ENCODE measurements at places on chromosomes 13 and 19.

GRCh38 chr13:94065741-94066140 is 413.7 kb downstream of the DCT start:
- DNase-seq: no peak

- no peak for DNase-seq
Measured at GRCh38 chr19:720345-721160, 11.8 kb downstream of the PALM start.

- DNase-seq: no peak
Measured at GRCh38 chr13:112058519-112058873, 8.5 kb upstream of the SOX1 start.

DNA sequence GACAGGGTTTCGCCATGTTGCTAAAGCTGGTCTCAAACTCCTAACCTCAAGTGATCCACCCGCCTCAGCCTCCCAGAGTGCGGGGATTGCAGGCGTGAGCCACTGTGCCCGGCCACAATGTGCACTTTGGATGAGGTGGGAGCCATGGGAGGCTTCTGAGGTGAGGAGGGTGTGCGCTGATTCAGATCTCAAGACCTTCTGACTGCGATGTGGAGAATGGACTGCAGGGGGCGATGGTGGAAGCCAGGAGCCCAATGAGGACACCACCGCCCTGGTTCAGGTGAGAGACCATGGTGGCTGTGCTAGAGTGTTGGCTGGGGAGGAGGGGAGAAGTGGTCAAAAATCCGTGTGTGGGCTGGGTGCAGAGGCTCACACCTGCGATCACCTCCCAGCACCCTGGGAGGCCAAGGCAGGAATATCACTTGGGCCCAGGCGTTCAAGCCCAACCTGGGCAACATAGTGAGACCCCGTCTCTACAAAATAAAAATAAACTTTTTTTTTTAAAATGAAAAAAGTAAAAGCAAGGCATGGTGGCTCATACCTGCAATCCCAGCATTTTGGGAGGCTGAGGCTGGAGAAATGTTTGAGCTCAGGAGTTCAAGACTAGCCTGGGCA is 5.6 kb downstream of the INAFM1 start:
- peak; percentile 30 for DNase-seq

DNA sequence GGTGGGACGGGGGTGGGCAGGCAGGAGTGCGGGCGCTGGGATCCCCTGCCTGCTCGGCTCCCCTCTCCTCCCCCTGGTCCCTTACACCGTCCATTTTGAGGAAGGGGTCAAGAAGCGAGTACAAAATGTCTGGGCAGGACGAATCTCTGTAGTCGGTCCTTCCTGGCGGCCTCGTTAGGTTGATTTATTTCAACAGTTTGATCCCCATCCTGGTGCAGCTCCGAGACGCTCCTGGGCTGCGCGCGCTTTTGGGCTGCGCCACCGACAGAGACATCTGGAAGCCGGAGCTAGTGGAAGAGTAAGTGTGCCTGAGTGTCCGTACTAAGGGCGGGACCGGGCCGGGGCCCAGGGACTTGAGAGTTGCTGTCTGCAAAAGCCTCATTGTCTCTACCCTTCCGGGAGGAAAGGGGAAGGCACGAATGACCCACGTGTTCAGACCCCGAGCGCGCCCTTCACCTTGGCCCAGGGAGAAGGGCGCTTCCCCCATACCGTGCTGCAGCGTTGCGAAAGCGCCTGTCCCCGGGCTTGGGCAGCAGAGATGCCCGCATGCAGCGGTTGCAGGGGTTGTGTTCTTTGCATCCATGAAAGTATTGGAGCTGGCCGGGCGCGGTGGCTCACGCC is 1.8 kb downstream of the ZNF114 start:
- DNase-seq: no peak

DNA sequence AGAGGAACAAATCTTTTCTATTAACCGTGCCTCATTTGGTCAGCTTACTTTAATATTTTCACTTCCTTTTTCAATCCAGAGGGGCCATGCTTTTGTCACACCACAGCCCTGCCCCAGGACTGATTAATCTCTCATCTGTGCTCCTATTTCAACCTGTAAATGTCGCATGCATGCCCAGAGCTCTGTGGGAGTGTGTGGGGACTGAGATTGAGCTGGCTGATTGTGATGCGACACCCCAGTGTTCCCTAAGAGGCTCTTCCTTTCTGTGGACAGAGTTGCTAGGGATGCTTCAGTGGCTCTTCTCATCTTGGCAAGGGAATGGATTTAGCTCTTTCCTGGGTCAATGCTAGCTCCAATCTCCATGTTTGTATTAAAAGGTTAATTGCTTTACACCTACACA is 249.6 kb downstream of the TDRD3 start:
- DNase-seq: no peak

- DNase-seq: peak; percentile 52
Measured at GRCh38 chr13:99258946-99259345, 767 bp upstream of the GPR18 start.

DNA sequence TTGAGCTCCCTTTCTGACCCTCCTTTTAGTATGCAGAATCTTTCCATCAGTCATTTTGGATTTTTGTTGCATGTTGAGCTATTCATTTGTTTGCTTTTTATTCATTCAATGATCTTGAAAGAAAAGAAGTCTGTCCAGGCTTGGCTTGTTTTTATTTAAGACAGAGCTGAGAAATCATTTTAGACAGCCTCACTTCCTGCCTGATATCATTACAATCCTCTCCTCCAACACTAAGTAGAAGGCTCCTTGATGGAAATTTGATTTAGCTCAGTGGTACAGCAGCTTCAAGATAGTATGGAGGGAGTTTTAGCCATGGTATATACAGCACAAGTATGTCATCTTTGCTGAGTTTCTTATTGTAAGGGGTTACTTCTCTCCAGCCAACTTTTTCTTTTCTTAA is 28.4 kb downstream of the MBNL2 start:
- no peak for DNase-seq

DNA sequence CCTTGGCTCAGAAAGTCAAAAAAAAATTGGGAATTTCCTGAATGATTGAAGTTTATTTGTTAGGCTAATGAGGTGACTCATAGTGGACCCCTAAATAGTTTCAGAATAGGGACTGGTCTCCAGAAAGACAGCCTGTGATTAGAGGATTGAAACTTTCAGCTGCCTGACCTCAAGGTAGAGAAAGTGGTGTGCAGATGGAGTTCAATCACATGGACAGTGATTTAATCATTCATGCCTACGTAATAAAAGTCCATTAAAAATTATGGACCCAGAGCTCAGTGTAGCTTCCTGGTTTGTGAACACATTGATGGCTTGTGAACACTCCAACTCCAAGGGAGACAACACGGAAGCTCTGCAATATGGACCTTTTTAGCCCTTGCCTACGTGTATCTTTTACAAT is 533.2 kb upstream of the PCDH9 start:
- DNase-seq: no peak

GRCh38 chr19:17499648-17500446 is 11.6 kb upstream of the PGLS start:
- no peak for DNase-seq

DNA sequence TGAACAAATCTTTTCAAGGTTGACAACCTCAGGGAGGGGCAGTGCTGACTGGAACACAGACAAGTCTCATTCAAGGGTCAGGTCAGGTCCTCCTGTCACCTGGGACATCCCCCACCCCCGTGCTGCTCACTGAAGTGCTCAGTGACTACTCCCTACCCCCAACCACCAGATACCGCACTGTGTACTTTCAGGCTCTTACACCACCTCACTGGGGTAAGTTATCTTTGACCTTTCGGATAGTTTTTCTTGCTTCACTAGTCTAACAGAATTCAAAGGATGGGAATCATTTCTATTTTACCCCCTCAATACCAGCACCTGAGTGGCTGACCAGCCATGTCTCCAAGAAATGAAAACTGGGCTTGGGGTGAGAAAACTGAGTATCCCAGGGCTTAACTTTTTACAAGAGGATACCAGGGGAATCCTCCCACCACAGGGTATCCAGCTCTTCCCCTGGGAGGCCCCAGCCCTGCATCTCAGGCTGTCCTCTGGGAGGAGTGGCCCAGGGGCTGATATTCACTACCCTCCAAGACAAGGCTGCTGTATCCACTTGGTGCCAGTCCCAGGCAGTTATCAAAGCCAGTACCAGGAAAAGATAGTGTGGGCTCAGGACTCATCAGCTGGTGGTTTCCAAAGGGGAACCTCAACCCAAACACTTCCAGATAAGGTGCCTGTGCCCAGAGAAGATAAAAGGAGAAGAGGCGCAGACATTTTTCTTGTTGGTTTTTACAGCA is 2.1 kb downstream of the ZNF563 start:
- peak; percentile 20 for DNase-seq

GRCh38 chr13:45209229-45209628 is 8.4 kb upstream of the KCTD4 start:
- DNase-seq: no peak

DNA sequence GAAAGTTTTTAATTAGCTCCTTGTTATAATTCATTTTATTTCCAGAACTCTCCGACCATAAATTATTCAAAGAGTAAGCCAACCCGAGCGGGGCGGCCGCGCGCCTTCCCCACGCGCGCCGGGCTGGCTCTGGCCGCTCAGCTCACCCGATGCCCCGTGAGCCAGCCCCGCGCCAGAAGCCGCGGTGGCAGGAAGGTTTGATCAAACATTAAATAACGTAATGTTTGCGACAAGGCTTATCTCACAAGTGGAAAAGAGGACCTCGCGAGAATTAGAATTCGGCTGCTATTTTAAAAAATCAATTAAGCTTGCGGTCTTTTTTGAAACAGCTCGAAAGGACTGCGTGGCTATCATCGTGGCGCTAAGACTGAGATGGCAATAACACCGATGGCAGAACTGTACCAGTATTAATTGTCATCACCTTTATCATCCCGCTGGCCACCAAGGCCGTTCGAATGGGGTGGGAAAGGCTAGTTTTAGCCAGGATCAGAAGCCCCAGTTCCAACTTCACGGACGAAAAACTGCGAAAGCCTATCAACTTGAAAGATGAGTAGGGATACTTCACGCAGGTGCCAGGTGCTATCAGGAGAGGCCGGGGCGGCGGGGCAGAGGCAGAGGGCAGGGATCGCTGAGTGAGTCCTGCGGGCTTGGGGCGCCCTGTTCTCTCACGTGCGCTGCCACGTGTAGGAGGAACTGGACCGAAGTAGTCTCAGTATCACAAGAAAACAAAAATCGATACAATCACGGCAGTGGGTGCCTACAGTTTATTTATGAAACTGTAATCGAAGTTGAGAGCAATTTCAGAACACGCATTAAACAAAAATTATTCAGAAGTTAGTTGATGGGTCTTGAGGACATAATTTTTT is 6.4 kb downstream of the POU4F1 start:
- no peak for DNase-seq

DNA sequence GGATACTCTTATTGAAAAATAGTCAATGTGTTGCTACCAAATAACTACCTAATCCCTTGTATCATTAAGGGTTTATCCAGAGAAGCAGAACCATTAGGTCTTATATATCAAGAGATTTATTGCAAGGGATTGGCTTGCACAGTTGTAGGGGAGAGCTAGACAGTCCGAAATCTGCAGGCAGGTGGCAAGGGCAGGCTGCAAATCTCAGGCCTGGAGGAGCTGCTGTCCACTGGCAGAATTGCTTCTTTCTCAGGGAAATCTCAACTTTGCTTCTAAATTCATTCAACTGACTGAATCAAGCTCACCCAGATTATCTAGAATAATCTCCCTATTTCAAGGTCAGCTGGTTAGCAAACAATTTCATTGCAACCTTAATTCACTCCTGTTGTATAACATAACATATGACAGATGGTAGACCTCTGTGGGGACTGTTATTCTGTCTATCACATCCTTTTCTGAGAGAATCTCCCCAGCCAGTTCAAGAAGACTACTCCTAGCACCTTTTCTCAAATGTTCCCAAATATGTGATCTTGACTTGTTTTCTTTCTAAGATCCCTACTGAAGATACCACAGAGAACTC is 194.2 kb downstream of the NHLRC3 start:
- no peak for DNase-seq

DNA sequence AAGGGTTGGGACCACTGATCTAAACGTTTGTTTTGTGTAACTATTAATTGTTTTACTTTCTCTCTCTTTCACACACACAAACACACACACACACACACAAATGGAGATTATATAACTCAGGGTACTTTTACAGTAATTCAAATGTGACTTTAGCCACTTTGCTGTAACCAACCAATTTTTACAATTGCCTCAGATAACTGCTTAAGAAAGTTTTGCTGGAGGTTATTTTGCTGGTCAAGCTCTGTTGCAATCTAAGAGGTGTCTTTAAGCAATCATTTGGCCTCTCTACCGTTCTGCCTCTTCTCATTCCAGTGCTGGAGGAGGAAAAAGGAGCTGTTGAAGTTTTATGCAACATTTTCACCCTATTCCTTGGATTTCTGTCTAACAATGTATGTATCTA is 63.0 kb downstream of the TBC1D4 start:
- DNase-seq: no peak

- no peak for DNase-seq
Measured at GRCh38 chr13:43195551-43195950, 172.2 kb downstream of the DNAJC15 start.

- no peak for DNase-seq
Measured at GRCh38 chr13:43757266-43757665, 29.5 kb downstream of the ENOX1 start.

- DNase-seq: no peak
Measured at GRCh38 chr13:68007576-68007975, 777.4 kb upstream of the PCDH9 start.

DNA sequence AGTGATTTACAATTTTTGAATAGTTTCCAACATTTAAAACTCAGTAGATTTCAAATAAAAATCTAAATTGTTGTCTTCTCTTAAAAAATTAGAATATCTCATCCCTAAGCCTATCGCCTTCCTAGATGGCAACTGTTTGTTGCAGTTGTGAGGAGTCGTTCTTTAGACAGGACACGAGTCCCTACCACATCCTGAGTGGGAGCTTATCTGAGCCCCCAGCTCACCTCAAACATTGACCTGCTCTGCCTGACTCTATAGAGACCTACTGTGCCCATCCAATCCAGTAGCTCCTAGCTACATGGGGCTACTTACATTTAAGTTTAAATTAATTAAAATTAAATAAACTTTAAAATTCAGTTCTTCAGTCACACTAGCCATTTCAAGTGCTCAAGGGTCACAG is 434.7 kb downstream of the FOXO1 start:
- DNase-seq: no peak
